ENCODE measurements at places on chromosomes 2 and 18.

DNA sequence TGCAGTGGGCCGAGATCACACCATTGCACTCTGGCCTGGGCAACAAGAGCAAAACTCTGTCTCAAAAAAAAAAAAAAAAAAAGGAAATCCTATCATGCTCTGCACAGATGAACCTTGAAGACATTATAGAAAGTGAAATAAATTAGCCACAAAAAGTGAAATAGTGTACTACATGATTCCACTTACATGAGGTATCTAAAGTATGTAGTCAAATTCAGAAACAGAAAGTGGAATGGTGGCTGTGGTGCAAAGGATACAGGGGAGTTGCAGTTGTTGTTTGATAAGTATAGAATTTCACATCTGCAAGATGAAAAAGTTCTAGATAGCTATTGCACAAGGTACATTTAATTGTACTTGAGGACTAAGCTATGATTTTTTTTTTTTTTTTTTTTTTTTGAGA, 5.2 kb downstream of the ZRANB3 start:
- DNase-seq: no peak

DNA sequence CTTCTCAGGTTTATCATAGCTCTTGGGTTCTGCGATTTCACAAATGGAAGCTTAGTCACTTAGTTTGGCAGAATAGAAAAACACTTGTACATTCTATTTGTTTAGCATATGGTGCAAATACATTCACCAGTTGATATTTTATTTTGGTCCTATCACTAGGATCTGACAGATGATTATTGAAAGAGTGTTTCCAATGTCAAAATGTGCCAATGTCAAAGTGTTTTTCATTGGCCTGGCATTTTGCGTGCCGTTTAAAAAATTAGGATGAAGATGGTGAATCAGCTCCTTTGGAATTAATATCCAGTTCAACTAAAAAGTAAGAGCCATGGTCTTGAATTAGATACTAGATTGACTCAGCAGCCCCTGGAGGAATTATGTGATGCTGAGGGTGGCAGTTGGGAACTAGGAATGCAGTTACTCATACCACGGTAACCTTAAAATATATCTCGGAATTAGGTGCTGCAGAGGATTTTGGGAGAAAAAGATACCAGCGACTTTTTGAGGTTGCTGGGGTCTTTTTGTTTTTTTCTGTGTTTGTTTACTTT, 87.0 kb downstream of the SPHKAP start:
- no peak for DNase-seq

GRCh38 chr18:15165048-15165447, 417.1 kb downstream of the ANKRD30B start:
- DNase-seq: no peak

DNA sequence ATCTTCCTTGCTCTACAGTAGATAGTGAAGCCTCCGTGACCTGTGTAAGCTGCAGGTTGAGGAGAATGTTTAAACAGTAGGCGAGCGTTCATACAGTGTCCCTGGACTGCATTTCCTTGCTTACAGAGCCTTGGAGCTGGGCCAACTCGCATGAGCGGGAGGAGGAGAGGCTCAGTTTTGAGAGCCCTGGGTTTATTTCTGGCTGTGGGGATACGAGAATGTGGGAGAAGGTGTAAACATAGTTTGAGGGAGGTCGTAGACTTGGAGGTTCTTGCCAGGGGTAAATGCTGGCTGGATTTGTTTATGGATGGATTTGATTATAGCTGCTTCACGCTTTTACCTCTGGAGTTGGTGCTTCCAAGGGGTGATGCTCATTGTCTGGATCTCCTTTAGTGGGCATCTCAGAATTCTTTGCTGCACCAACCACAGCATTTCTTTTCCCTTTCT, 20.8 kb downstream of the CRIM1 start:
- DNase-seq: no peak

GRCh38 chr2:38185012-38185491, 109.1 kb upstream of the CYP1B1 start:
- no peak for DNase-seq

DNA sequence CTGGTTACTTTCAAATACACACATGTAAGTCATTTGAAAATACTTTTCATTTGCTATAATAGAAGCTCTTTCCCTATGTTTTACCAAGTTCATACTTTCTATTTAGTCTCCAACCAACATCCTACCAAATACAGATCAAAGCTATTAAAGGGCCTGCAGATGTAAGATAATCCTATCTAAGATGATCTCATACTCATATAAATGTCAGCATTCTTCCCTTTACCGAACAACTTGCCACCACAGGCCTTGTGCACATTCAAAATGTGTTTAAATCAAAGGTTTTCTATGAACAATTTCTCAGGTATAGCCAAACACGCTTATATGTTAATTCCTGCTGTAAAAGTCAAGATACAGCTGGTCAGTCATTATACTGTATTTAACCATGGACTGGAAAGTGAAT, 23.3 kb downstream of the KCTD18 start:
- DNase-seq: no peak

Measured in activated CD4-positive, alpha-beta T cell treated with anti-CD3 and anti-CD28 coated beads, Interleukin-2, amount 50 U/mL, for 48 hours (primary cell).